ENCODE measurements at places on chromosomes 6 and 20.
A peak's percentile ranks its signal among the peaks of the same experiment; 100 is the strongest.

DNA sequence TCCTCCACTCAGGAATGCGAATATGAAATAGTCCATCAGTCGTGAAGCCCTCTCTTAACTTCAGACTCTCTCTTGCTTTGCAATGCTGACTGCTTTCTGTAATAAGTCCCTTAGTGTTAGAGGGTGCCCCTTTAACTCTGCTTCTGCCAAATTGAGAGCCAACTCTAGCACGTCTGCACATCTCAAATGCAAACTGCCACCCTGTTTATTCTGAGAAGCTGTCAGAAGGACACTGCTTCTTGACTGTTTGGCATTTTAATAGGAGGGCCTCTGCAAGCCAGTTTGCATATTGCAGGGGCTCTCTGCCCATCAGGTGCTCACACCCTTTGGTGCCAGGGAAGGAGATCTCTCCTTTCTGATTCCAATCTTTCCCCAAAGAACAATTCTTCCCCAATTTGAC is 589.8 kb upstream of the CDH4 start:
- DNase-seq = no peak

DNA sequence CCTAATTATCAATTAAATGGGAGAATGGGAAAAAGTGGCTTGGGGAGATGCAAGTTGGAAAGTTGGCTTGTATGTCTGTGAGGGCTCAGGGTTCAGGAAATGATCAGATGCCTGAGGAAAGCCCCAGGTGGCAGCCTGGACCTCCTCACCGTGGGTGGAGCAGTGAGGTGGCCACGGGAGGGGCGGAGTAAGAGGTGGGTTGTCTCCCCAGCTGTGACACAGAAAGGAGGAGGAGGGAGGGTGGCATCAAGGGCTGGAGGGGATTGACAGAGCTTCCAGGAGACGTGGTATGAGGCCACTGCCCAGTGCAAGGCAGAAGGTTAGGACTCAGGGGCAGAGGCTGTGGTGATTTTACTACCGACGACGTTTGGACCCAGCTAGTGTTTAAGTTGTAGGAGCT is 672.2 kb downstream of the PRKN start:
- no peak for DNase-seq

DNA sequence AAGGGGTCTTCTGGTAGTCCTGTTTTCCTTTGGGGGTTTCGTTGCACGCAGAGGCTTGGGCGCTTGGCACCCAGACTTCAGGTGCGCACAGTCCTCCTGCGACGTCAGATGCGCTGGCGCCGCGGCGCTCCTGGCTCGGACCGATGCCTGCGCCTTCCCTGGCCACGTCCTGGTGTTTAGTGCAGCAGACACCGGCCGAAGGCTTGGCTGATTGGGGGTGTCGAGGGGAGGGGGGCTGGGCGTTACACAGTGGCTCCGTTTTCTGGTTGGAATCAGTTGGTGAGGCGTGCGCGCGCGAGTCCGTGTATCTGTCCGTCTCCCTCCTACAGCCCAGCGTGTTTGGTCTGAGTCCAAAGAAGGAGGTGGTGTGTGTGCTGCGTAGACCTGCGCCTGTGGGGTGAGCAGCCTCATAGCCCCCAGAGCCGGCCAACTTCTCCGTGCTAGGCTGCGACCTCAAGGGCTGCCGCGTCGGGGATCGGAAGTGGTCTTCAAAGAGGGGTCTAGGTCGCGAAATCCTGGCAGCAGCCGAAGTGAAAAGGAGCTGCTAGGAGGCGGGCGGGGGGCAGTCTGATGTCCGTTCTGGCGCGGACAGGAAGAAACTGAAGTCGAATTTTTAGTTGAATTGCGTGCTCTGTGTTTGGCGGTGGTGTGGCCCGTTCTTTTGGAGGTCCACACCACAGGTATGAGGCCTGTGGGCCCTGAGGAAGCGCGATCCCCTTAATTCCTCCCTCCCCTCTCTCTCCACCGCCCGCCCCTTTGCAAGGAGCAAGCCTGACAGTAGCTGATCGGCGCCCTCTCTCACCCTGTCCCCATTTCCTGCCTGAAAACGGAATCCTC is 1.5 kb downstream of the SYNDIG1 start:
- DNase-seq = no peak

- peak; percentile 80 for DNase-seq
These were observed 17.0 kb upstream of the TOP1 start for GRCh38 chr20:41011551-41012067.

GRCh38 chr6:151763303-151763702 is 44.2 kb upstream of the ESR1 start:
- DNase-seq = no peak

GRCh38 chr20:2840138-2840966 is at the start of the genes PCED1A and VPS16:
TSS of gene PCED1A (minus strand) at chr20:2840655. CDS start at chr20:2839912, 743 bp downstream.
TSS of gene VPS16 (plus strand) at chr20:2840745. CDS start at chr20:2840775, 30 bp downstream.
- DNase-seq = peak; percentile 99

- no peak for DNase-seq
These were observed 16.6 kb downstream of the DDO start for GRCh38 chr6:110398778-110399177.

GRCh38 chr6:20156824-20157223 is 55.4 kb downstream of the MBOAT1 start:
- DNase-seq = no peak

DNA sequence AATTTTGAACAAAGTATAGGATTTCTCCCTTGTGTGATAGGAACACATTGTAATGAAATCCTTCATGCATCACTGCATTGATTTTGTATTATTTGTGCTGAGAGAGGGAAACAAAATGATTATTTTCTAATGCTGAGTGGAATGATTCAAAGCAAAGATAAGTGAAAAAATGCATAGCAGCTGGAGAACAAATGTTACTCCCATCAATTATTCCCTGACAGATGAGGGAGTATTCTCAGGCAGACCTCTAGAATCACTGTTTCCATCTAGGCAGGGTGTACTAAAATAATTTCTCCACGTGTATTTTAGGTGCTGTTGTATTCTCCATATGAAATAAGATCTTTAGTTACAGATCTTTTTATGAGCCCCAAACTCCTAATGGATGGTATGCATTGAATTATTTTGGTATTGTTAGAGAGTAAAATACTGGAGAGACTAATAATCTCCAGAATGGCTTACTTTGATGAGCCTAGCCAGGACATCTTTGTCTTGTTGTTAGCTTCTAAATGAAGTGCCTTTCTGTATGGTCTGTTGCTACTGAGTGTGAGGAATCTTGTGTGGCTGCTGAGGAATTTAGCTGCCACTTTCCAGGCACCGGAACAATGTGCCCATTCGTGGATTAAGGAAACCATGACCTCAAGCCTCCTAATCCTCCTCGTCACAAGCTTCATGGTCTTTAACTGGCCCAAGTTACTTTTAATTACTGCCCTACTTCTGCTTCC is 39.6 kb downstream of the RNF217 start:
- DNase-seq = no peak

DNA sequence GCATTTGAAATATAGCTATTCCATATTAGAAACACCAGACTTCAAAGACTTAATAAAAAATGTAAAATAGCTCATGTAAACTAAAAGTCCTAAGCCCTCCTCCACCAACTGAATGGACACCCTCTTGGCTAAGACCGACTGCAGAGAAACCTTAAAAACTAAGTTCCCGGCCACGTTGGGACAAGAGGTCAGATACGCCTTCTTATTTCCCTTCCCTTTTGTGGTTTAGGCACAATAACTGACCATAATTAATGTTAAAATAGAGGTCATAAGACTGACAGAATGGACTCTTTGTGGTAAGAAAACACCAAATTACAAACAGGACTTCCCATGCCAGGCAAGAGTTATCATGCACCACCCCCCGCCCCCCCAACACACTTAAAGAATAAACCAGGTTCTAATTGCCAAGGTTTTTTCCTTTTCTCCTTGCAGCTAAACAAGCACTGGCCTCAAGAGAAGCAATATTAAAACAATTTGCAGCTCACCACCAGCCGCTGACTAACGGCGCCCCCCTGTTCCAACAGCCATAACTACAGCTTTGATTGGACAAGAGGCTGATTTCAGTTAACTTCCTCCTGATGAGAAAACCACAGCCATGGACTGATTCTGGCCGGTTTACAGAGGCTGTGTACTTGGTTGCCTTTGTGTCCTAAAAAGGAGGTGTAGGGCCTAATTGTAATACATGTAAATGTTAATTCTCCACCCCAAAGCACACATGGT is 10.7 kb upstream of the LAMP5 start:
- DNase-seq = no peak

- DNase-seq = no peak
These were observed 341.2 kb downstream of the CDKAL1 start for GRCh38 chr6:20875369-20875963.

DNA sequence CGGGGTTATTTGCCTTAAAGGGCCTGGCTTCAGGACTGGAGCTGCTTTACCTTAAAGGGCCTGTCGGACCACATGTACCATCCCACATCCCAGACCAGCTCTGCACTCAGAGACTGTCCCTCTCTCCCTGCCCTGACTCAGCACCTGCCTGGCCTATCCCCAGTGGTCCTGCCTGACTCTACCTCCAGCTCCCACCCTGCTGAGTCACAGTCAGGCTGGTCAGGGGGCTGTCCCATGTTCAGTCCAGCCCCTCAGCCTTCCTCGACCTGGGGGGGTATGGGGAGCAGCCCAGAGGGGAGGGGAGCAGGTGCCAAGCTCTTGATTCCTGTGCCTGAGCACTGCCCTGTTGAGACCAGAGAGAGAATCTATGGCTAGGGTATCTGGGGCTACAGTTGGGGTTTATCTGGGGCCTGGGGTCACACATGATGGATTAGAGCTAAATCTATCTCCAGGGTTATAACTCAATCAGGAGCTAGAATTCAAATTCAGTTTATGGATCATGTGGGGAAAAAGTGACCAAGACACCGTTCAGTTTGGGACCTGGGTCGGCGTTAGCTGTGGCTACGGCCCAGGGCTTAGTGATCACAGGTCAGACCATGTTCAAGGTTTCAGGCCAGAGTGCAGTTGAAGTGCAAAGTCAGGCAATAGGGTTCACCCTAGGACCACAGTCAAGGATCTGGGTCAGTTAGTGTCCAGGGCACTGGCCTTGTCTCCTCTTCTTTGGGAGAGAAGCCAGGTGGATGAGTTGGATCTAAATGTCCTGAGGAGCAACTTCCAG is 9.4 kb upstream of the TRIB3 start:
- no peak for DNase-seq

DNA sequence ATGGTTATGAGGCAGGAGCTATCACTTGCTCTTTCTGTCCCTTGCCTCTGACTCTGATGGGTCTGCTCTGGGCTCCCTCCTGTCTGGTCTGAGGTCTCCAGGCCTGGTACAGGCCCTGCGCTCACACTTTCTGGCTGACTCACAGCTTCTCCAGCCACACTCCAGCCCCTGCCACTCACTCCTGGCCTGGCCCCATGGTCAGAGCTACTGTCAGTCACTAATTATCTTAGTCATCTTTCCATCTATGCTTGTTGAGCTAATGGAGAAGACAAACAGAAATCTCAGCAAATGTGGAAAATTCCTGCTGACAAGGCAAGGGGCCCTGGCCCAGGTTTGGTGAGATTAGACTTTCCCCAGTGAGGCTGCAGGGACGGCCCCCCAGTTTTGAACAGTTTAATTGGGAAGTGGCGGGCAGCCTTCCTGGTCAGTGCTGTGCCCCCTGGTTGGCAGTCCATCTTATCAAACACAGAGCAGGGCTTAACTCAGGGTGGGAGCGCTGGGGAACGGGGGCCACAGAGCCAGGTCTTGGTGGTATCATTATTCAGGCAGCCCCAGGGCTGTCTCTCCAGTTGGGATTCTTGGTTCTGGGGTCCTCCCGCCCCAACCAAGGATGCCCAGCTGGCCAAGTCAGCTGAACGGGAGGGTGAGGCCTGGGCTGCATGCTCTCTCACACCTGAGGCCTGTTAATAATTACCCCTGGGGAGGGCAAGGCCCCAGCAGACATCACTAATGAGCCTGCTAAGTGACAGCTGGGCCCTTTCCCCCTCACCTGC is 63.4 kb downstream of the VEGFA start:
- no peak for DNase-seq

GRCh38 chr6:134436281-134436815 is 118.4 kb upstream of the SGK1 start:
- DNase-seq = peak; percentile 36

DNA sequence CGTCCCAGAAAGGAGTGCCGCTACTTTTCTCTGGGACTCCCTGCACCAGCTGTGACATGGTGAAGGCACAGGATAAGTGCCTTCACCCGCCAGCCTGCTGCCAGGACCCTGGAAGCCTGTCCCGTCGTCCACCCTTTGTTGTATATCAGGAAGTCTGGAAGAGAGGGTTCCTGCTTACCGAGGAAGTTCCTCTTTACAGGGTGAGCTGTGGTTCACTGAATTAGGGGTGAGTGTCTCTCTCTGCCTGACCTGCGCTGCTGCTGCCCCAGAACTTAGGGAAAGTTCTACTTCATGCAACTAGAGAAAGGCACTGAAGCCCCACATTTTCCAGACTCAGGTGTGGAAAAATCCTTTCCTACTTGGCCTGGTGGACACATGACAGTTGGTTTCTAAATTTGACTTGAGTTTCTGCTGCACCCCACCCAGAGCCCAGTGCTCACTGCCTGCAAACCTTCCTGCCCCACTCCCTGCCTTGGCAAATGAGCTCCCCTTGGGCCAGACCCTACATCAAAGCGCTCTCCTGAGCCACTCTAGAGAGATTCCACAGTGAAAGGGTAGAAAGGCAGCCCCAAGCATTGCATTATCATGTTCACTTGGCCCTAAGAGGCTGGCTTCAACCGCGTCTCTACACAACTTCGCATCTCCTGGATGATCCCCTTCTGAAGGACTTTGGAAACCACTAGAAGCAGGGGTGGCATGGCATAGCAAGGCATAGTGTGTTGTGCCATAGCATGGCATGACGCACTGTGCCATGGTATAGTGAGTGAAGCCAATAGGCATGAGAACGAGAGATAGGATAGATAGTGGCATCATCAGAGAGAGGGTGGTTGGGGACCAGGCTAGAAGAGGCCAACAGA is 215.8 kb upstream of the CDYL start:
- no peak for DNase-seq

DNA sequence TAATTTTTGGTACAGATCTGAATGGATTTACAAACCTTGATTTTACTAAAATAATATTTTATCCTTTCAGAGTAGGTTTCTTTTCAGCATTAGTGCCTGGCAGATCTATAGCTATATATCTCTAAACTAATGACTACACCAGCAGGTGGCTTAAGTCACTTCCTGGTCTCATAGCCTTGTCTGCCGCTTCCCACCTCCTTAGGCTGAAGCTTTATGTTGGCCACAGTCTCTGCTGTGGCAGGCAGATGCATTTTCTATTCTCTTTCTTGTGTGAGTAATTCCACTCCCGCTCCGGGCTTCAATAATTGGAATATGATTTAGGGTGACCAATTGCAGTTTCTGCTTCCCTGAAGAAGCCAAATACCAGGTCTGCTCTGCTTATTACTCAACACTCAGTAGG is 226.8 kb upstream of the HS3ST5 start:
- no peak for DNase-seq

- DNase-seq = no peak
These were observed 32.3 kb downstream of the NCR2 start for GRCh38 chr6:41367700-41368099.

- DNase-seq = no peak
These were observed 12.7 kb downstream of the IGF2R start for GRCh38 chr6:159981403-159982245.

- no peak for DNase-seq
These were observed 117.7 kb downstream of the PLEKHG1 start for GRCh38 chr6:150717419-150717818.

GRCh38 chr6:167113047-167113754 is 9.7 kb upstream of the CCR6 start:
- no peak for DNase-seq

Data from GM19239 (cell line).